ENCODE measurements at places on chromosomes 2 and 18.

DNA sequence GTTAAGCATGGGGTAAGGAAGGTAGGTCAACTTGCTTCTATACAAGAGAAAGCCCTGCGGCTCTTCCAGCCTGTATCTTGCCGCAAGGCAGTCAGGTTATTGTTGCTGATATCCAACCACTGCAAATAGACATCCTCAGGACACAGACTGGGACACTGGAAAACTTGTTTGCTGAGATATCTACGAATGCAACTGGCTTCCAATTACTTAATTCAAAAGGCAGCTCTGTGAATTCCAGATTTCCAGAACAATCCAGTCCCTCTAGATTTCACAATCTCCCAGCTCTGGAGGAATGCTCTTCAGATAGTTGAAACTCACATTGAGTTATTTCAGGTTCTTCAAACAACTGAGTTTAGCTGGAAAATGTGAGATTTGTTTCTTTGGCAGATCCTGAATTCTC, 34.6 kb upstream of the SP9 start:
- DNase-seq, result no peak

DNA sequence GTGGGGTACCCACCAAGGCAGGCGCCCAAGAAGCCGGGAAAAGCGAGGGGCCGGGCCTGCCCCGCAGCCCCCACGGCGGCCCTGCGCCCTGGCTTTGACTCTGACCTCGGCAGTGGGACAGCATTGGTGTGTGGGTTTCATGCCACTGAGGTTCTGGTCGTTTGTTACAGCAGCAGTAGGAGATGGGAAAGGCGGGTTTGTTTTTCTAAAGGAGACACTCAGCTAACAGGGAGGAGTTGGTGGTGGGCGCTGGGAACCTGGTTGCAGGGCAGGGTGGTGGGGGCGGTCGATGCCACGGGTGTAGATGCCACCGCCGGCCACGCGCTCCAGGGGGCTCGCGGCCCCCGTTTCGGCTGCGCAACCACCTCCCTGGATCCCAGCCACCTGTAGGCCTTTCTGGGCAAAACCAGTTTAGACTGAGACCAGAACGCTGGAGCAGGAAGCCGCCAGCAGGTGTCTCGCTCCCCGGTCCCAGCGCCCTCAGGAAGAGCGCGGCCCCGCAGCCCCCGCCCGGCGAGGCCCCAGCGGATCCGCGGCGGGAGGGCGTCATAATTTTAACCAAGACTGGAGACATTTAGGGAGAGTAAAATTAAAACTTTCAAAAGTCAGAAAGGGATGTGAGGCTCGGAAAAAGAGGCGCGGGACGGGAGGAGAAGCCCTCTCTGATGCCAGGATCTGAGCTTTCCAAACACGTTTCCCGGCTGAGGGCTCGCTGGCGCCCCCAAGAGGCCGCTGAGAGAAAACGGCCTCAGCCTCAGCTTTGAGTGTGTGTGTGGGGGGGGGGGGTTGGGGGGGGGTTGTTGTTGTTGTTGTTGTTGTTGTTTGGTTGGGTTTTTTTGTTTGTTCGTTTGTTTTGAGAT, 17.4 kb downstream of the CIDEA start:
- DNase-seq, result peak; percentile 39

GRCh38 chr2:74739733-74740241, 85.7 kb downstream of the SEMA4F start:
- no peak for DNase-seq

DNA sequence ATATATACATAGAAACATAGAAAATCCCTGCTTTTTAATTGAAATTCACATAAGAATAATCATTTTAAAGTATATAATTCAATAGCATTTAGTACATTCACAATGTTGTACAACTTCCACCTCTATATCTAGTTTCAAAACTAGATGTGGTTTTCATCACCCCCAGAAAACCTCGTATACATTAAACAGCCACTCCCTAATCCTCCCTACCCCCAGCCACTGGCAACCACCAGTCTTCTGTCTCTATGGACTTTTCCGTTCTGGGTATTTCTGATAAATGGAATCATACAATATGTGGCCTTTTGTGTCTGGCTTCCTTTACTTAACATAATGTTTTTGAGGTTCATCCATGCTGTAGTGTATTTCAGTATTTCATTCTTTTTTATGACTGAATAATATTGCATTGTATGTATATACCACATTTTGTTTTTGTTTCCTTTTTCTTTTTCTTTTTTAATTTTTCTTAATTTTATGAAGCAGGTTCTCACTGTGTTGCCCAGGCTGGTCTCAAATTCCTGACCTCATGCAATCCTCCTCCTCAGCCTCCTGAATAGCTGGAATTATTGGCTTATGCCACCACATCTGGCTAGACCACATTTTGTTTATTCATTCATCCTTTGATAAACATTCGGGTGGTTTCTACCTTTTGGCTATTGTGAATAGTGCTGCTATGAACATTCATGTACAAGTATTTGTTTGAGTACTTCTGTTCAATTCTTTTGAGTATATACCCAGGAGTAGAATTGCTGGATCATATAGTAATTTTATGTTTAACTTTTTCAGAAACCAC, 50.6 kb upstream of the RNF152 start:
- no peak for DNase-seq

DNA sequence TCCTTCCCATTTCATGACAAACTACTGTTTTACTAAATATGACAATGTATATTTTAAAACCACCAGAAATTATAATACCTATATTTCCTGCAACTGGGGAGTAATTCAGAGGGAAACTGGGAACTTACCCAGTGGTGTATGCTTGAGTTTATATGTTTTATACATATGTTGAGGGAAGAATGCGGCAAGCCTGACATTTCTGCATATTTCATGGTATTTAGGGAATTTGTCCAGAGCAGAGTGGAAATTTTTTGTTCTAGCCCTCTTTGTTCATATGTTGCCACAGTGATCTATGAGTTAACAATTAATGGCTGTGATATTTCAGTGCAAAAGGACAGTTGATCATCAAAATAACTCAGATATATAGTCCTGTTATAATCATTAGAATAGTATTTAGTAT, 230.8 kb upstream of the VWC2L start:
- no peak for DNase-seq

DNA sequence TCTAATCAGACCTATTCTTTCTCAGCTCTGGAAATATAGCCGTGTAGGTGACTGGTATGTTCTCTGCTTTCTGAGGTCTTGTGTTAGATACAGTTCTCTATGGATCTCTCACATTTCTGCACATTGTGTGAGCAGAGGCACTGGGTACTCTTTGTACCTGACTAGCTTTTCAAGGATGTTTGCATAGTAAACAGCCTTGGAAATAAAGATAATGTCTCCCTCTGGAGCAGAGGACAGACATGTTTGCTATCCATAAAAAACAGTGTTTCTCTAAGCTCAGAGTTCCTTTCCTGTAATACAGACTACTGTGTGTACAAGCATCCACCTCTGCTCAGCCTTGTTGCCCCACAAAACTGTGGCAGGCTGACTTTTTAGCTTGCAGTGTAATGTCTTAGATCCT, 279.2 kb downstream of the CTNNA2 start:
- DNase-seq, result no peak

DNA sequence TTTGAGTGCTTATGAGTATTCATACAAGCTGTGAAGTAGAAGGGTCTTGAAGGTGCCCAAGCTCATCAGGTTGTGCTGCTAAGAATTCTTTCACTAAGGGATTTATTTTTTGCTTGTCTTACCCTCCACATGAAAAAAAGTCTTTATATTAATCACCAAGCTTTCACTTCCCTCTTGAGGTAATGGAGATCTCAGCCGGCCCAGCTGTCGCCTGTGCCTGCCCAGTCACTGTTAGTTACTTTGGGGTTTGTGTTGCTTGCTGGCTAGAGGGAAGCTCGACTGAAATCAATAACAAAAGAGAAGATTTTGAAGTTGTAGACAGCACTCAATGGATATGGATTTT, 21.9 kb downstream of the MC2R start:
- no peak for DNase-seq

DNA sequence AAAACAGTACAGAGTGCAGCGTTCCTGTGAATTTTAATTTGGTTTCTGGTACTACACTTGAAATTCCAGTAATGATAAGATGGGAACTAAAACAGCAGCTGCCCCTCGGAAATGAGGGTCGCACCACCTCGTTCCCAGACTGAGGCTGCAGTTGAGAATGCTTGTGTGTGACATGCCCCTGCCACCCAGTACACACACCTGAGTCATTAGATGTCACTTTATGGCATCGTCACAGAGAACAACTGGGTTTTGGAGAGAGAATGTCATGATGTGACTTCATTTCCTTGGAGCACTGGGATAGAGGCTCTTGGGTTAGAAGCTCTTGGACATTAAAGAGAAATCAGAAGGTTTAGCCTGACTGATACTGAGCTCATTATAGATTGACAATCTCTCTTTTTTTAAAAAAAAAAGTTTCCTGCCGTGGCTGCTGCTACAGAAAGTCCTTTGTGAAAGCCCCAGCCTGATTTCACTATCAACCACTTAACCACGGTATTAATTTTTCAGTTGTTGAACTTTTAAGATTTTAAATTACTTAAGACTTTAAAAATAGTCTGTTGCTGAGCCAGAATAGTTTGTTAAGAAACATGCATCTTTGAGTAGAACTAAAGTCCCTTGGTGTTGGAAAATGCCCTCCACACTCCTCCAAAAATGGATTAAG, 24.5 kb downstream of the BCL2L11 start:
- DNase-seq, result no peak

DNA sequence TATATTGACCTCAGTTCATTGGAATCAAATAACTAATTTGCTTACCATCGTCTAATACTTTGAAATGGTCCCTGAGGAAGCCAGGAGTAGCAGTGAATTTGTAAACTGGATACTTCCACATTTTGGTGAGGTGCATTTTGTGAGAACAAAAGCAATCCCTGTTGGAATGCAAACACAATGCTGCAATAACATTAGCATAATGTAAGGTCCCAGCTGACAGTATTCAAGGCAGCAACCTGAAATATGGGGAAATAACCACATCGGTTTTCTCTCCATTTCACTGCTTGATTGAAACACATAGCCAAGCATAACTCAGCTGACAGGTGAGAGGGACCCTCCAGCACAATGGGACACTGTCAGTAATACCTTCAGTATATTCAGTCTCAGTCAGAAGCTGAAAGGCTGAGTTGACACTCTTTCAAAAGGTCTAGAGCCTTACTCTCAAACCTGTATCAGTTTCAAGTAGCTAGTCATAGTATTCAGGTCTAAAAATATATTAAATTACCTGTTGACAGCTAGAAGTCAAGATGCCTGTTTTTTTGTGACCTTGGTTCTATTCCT, 1311.9 kb upstream of the NRXN1 start:
- no peak for DNase-seq

GRCh38 chr18:49520661-49521145, 33.7 kb upstream of the C18orf32 start:
- no peak for DNase-seq

DNA sequence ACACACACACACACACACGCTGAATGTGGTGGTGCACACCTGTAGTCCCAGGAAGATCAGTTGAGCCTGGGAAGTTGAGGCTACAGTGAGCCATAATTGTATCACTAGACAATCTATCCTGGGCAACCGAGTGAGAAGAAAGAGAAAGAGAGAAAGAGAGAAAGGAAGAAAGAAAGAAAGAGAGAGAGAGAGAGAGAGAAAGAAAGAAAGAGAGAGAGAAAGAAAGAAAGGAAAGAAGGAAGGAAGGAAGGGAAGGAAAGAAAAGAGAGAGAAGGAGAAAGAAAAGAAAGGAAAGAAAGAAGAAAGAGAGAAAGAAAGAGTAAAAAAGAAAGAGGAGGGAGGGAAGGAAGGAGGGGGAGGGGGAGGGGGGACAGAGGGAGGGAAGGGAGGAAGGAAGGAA, 150.0 kb upstream of the MAP3K20 start:
- DNase-seq, result no peak

DNA sequence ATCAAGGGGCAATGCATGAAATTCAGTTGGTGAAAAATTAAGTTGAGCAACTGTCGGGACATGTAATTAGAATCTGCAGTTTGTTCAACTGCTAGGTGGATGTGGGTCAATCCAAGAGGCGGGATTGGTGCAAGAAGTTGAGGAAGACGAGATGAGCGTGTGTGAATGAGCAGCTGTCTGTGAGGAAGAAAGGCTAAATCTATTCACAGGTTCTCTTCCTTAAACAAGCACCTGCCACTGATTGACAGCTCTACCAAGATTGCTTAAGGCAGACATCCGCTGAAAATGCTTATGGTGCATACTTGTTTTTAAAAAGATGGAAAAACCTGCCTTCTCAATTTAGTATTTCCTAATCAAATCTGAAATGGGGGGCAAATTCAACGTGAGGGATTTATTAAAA, 323.4 kb upstream of the THUMPD2 start:
- DNase-seq, result no peak

DNA sequence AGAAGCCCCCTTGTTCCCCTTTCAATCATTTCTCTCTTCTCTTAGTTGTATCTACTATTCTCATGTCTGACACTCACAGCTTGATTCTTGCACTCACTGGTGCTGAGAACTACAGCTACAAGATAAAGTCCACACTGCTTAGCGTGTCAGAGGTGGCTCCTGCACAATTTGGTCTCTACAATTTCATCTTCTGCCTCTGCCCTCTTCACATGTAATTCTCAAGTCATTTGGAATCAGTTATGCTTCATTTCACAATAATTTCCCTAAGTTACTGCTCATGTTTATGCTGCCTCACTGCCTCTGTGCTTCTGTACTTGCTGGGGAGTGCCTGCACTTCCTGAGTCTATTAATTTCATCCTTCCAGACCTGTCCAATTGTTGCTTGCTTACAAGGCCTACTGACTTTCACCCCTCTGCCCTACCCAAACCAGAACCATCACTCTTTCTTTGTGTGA, 11.6 kb upstream of the NAB1 start:
- no peak for DNase-seq

- DNase-seq, result no peak
These were observed 57.2 kb downstream of the INPP4A start for GRCh38 chr2:98501876-98502275.

DNA sequence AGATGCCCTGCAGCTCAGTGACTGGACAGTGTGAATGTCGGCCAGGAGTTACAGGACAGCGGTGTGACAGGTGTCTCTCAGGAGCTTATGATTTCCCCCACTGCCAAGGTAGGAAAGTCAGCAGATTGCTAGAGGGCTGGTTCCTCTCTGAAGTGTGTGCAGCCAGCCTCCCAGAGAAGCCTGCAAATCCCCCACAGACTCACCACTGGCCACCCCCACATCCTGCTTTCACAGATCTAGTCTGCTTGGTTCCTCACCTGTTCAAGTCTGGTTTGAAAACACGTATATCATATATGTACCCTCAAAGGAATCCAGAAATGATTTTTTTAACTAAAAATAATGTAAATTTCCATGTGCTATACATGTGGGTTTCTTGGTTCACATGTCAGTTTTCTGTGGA, 121.1 kb downstream of the LAMA3 start:
- DNase-seq, result no peak

- no peak for DNase-seq
These were observed 81.9 kb upstream of the CHRNA1 start for GRCh38 chr2:174846218-174846617.

Measured in stimulated activated CD4-positive, alpha-beta T cell treated with anti-CD3 and anti-CD28 coated beads, Interleukin-1b, Interleukin-23, amount 100 ng/mL, for 1 hour (primary cell).